ENCODE measurements at places on chromosomes 7 and 10.

GRCh38 chr7:73974101-73974947 is 53.6 kb upstream of the ELN start:
- no peak for DNase-seq

- no peak for DNase-seq
Measured at GRCh38 chr10:3931224-3931623, 146.2 kb upstream of the KLF6 start.

GRCh38 chr10:34722404-34722803 is 92.7 kb downstream of the PARD3 start:
- no peak for DNase-seq

DNA sequence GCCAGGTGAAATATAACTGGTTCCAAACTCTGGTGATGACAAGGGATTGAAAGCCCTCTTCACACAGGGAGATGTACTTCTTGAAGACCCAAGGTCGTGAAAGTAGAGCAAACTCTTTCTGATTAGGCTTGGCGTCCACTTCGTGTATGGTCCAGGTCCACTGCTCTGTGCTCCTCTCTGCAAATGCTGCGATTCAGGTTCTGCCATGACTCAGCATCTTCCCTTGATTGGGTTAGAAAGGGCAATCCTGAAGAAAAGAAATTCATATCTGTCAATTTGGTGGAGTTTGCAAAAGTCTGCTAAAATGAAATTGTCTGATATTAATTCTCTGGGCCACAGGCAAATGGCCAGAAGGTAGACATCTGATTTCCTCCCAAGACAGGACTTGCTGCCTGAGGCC is 431.4 kb downstream of the ACTR3B start:
- no peak for DNase-seq

DNA sequence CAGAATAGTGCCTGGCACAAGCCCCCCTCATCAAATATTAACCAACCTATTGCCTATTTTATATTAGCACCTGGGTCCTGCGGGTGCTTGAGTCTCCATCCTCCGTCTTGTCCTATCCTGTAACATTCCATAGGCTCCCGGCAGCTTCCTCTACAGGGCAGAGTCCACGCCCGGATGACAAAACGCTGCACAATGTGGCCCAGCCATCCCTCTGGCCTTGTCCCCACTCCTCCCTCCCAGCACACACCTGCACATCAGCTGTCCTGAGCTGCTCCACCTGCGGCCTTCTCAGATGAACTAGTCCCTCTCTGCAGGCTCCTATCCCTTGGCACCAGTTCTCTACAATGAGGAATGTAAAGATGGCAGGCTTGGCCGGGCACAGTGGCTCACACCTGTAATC is 153.5 kb upstream of the PDE1C start:
- DNase-seq, result no peak

GRCh38 chr7:101093906-101094305 is 8.6 kb downstream of the TRIM56 start:
- DNase-seq, result peak; percentile 97

DNA sequence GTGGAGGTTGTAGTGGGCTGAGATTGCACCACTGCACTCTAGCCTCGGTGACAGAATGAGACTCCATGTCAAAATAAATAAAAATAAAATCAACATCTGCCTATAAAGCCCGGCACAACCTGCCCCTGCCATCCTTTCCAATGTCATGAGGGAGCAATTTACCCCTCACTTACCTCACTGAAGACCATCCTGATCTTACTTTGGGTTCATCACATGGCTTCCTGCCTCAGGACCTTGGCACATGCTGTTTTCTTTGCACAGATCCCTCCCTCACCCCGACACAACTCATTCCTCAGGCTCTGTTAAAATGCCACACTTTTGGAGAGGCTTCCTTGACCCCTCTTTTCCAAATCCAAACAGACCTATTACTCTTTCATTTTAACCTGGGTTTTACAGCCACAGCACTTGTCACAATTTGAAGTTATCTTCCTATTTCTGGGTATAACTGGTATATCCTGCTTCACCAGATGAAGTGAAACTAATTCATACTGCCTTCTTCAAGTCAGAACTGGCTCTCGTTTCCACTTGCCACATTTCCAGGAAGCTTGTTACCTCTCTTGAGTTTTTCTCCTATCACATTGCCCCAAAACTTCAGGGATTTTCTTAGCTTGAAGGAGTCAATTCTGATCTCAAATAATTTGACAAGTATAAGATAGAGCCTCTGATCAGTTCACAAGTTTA is 69.3 kb upstream of the PARD3 start:
- DNase-seq, result no peak

DNA sequence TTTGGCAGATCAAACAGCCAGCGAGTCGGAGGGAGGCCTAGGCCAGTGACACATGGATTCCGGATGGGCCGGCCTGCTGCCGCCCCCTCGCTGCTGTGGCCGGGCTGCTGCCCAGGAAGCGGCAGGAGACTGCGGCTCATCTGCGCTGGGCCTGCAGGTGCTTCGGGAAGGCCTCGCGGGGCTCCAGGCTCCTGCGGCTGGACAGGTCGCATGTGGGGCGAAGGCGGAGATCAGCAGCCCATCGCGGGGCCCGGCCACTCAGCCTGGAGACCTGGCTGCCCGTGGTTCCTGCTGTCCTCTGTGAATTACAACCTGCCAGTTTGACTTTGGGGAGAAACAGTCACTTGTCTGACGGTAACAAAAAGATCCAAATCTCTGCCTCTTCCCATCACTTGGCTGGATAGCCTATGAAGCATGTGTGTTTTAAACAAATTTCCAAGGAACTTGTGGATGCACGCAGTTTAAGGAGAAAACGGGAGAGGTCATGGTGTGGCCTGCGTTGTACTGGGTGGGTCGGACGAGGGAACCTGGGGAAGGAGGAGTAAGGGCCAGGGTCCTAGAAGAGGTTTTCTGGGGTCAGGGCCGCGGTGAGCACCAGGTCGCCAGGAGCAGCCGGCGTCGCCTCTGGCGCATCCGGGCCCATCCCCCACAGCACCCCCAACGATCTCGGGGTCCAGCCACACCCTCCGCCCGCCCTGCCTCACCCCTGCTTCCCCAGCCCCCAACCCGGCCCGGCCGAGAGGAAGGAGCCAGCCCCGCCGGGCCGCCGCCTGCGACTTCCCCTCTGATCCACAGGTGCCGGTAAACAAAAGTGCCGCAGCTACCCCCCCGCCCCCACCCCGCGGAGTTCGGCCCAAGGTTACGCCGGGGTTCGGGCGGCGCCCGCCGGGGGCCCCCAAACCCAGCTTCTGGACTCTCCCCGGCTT is 1.6 kb downstream of the SPOCK2 start:
- DNase-seq, result no peak

- DNase-seq, result peak; percentile 70
Measured at GRCh38 chr10:69914398-69915214, 112.9 kb downstream of the COL13A1 start.

DNA sequence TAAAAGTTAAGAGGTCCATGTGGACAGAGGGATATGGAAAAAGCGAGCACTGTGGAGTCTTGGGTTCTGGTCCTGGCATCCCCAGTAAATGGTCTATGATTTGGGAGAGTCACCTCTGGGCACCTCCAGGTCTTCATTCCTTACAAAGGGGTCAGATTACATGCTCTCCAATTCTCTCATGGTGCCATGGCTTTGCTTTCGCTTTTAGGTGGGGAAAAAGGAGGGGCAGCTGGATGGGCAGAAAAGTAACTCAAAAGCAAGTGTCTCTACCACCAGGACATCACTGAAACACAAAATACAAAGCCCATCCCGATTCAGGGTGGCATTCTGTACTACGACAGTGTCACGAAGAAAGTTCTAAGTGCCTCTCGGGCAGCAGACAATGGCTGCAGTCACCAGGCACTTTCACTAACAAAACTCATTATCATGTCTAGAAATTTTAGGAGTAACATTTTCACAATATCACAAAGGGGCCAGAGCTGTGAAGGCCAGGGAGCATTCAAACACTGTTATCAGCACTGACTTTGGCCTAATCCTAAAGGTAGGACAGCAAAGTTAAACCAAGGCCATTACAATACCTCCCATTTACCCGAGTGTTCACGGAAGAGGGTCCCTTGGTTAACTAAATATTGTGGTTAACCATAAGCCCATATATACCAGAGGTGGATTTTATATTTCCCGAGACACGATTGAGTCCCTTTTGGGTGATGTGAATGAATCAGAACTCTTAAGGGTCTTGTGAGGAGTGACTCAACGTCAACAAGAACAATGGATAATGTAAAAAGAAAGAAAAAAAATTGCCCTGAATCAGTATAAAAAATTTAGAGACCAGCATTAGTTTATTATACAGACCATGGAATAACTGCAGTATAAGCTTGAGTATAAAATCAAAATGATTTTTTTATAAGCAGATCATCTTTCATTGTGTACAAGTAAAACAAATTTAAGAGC is 2.5 kb downstream of the PSAP start:
- no peak for DNase-seq

- DNase-seq, result no peak
Measured at GRCh38 chr10:29681676-29682448, 47.1 kb upstream of the SVIL start.

DNA sequence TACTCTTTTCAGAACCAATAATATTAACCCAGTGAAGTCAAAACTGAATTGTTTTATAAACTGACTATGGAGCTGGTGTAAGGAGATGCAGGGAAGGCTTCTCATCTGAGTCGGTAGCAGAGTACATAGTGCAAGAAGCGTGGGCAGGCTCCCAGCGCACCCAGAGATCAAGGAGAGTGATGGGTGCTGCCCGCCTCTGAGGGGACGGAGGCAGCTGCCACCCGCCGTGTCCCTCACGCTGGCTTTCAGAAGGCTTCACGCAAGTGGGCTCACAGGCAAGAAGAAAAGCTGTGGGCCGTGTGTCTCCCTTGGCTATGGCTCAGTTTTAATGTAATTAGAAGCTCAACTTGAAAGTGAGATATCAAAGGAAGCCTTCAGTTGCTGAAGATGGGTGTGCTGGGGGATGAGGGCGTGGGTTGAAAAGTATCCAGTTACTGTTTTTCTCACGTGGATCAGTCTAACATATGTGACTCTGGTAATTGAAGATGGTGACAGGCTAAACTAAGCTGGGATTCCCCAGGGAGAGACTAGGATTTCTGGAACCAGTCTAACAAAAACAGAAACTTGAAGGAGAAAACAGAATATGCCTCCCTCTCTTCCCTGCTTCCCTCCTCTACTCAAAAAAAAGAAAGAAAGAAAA is 159.9 kb downstream of the MGMT start:
- DNase-seq, result peak; percentile 54

GRCh38 chr10:132735341-132735775 is 50.6 kb downstream of the NKX6-2 start:
- DNase-seq, result no peak

GRCh38 chr7:29381206-29382094 is 182.2 kb upstream of the PRR15 start:
- no peak for DNase-seq

DNA sequence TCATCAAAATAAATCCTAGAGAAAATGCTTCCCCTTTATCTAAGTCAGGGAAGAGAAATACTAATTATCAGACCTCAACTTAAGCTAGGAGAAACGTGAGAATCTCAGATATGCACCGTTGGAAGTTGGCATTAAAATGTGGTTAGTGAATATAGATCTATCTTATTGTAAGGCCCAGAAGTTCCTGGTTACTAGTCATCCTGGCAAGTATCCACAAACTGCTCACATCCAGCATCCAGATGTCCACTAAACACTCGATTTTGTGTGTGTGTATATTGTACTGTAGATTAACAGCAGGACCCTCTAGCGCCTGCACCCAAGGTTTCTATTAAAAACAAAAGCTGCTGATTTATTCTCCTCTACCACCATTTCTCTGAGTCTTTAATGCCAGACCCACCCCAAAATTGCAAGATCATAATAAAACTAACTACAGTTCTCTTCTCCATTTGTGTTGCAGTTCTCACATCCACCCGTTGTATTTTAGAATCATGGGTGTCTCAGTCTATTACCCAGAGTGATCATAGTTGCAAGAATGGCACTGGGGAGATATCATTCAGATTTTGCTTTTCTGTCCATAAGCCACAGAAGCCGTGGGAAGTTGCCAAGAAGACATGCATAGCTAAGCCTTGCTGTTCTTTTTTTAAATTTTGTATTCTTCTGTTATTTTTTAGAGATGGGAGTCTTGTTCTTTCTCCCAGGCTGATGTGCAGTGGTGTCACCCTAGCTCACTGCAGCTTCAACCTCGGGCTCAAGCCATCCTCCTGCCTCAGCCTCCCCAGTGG is 165.4 kb downstream of the KIAA1217 start:
- peak; percentile 83 for DNase-seq

- DNase-seq, result peak; percentile 45
Measured at GRCh38 chr7:43021431-43021830, 89.3 kb downstream of the MRPL32 start.

GRCh38 chr10:2782265-2782664 is 285.1 kb upstream of the PFKP start:
- DNase-seq, result no peak

- DNase-seq, result peak; percentile 61
Measured at GRCh38 chr7:27547401-27547800, 115.3 kb downstream of the HIBADH start.

GRCh38 chr10:120456626-120457430 is at the start of gene PLPP4:
Gene PLPP4, plus strand, starts transcription at chr10:120457227. Its CDS starts 79 bp downstream, at chr10:120457306.
- peak; percentile 47 for DNase-seq

DNA sequence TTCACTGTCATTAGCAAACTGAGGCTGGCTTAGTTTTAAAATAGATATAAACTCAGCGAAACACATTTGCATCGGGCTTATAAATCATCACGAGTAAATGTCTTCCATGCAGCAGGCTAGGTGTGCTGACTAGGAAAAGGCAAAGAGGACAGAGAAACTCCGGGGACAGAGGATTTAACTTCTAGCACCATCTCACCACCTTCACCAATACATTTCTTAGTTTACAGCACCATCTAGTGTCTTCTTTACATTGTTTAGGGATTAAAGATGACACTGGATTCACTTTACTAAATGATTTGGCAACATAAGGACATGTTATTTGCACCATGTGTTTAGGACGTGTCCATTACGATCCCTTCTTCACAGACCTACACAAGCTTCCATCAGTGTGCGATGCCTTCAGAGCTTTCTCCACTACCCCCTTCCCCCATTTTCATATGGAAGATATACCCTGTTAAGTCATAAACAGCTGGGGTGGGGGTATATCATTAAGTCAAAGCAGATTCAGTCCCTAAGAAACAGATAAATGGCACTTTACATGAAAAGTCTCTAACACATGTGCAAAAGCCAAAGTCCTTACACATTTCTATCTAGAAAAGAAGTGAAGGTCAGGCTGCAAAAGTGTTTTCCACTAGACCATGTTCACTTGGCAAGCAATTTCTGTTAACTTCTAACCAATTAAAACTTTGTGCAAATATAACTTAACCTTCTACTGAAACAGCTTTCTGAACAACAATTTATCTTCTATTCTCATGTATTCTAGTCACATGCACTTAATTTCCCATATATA is 103.3 kb downstream of the GRB10 start:
- DNase-seq, result peak; percentile 43

Measured in fibroblast of skin of scalp (primary cell).